Fibroblast of skin of right quadriceps (primary cell): ENCODE measurements at places on chromosomes 12 and 14.

DNA sequence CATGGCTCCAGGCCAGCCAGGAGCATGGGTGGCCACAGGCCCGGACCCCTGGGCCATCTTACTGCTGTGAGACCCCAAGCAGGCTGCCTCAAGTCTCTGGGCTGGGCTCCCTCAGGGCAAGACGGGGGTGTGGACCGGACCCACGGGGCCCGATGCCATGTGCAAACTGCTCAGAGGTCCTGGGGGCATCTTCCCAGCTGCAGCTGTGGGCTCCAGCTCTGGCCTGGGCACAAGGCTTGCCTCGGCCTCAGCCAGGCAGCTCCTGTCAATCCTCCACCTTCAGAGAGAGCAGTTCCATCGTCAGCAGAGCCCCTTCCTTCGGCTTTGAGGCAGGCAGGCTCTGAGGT lies 12.4 kb upstream of the GPR132 start:
- no peak for DNase-seq

DNA sequence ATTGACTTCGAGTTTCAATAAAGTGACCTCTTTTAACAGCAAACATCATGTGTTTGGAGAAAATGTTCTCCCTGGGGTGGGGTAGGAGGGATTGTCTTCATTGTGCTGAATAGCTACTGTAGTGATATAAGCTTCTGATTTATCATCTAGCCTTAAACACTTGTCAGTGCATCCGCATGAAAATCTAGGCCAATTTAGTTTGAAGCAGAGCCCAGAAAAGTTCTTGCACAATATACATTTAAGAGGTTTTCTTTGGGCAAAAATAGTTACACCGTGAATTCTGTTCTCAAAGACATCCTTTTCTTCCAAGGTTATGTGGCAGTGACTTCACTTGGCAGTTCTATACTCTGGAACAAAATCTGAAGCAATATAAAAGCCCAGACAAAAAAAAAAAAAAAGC lies 136.0 kb upstream of the IFNG-AS1 start:
- peak; percentile 73 for DNase-seq

- DNase-seq, result peak; percentile 58
Observed at GRCh38 chr12:120276734-120277133, 11.2 kb upstream of the PXN start.

DNA sequence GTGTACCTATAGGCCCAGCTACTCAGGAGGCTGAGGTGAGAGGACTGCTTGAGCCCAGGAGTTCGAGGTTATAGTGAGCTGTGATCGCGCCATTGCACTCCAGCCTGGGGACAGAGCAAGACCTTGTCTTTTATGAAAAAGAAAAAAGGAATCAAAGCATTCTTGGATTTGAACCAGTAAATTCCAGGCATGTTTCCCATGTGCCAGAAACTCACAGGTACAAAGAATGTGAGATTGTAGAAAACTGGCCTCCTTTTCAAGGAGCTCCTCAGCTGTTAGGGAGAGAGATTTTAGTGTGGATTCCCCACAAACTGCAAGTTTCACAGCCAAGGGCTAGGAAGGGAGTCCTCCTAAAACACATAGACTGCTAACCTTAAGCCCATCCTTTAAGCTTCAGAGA lies 95.0 kb downstream of the FOXN4 start:
- DNase-seq, result no peak

GRCh38 chr12:132940071-132940719 lies 15.9 kb downstream of the ZNF605 start:
- no peak for DNase-seq

DNA sequence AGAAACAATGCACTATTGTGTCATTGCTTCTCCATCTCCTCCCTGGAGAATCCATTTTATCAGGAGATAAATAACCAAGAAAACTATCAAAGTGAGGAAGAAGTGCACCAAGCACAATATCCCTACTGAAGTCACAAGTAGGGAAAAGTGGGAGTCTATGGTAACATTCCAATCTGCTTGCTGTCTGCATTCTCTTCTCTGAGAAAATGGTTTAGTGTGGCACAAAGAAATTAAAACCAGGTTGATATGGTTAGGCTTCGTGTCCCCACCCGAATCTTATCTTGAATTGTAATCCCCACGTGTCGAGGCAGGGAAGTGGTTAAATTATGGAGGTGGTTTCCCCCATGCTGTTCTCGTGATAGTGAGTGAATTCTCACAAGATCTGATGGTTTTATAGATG lies 209.7 kb downstream of the PRKD1 start:
- DNase-seq, result peak; percentile 45

DNA sequence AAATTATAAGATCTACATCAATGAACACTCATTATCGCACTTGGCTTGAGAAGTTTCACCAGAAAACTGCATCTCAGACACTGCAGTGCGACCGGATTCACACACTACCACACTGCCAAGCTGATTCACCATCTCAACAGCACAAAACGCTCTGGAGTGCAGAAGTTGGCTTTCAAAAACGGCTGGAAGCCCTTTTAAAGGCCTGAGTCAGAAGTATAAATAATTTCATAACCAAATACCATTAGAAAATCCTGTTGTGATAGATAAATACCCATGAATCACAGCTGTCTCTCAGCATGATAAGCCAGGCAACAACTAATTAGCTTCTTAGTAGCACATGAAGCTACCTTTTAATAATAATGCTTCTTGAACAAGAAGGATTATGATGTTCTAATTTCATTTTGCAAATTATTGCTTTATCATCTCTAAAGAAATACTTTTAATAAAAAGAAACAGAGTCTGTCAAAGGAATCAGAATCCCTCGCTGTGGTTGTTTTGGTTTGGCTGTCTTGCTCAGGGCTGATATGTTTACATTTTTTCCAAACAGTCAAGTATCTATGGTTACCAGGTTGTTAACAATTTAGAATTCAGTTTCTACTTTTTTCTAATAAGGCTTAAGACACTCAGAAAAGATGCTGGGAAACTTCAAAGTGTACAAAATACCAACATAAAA lies 51.2 kb downstream of the SLC2A13 start:
- peak; percentile 28 for DNase-seq

DNA sequence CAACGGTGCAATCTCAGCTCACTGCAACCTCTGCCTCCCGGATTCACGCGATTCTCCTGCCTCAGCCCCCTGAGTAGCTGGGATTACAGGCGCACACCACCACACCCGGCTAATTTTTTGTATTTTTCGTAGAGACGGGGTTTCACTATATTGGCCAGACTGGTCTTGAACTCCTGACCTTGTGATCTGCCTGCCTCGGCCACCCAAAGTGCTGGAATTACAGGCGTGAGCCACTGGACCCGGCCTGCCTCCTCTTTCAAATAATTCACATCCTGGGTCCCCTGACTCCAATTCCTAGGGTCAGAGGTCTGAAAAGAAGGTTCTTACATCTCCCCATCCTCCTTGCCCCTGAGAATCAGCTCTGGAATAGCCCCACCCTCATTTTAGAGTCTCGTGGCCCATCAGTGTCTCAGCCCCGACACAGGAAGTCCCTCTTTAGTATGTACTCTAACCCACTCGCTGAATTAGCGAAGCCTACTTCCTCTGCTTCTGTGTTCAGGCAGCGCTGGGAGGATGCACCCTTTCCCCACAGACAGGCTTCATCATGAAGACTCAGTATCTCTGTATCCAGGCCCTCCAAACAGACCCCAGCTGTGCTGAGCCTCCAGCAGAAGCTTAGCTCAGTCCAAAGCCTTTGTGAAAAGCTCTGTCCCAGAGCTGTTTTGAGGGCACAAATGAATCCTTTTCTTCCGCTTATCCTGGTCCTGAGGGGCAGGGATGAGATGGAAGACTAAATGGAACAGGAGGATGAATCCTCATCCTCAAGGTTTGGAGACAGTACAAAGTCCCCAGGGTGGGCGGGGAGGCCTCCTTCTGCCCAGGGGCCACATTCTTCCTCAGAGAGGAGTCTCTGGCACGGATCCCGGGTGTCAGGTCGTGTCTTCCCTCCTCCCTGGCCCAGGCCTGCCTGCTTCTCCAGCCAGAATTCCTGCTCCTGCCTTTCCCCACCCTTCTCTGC lies 3.5 kb downstream of the LPAR5 start:
- peak; percentile 27 for DNase-seq

GRCh38 chr12:112381406-112381882 lies 787 bp downstream of the HECTD4 start:
- no peak for DNase-seq

GRCh38 chr12:95304673-95305198 lies 87.1 kb downstream of the VEZT start:
- peak; percentile 48 for DNase-seq

GRCh38 chr12:53500142-53500775 lies 824 bp upstream of the TARBP2 start:
- peak; percentile 65 for DNase-seq

DNA sequence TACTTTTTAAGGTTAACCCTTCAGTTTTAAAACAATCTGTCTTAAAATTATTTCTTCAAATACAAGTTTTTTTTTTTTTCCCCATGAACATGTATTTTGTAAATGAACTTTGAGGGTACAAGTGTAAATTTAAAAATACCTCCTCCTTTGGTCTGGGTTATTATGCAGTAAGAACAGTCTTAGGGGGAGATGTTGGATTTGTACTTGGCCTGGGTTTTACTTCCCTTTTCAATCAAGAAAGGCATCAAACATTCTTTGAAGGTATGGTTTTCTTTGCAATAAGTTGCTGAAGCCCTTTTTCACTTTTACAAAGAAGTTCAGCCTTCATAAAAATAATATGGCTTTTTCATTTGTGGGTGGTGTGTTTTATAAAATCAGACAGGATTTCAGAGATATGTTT lies 20.5 kb downstream of the WBP11 start:
- DNase-seq, result no peak

- DNase-seq, result no peak
Observed at GRCh38 chr12:52156311-52156710, 35.5 kb downstream of the KRT80 start.

GRCh38 chr12:639566-639965 lies 23.7 kb downstream of the NINJ2 start:
- DNase-seq, result no peak

DNA sequence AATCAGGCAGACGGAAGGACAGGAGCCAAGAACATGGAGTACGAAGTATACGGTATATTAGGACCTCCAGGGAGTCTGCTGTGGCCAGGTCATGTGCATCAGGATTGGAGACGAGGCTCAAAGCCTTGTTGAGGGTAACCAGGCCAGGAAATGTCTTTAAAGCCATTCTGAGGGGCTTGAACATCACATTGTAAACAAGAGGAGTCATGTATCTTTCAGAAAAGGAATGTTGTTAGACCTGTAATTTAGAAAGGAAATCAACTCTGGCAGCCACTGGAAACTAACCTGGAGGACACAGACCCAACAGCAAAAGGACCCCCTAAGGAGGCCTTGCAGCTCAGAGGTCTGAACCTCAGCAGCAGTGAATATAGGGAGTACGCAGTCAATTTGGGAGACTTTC lies 7.5 kb downstream of the MAP3K9 start:
- no peak for DNase-seq

GRCh38 chr14:21913759-21914158 lies 240.1 kb upstream of the OR4E1 start:
- DNase-seq, result peak; percentile 35

GRCh38 chr14:56664811-56665421 lies 85.3 kb downstream of the TMEM260 start:
- DNase-seq, result no peak

- DNase-seq, result no peak
Observed at GRCh38 chr12:121781484-121781997, 11.9 kb downstream of the RHOF start.

GRCh38 chr12:27771481-27772327 lies 8.3 kb upstream of the KLHL42 start:
- DNase-seq, result no peak

- no peak for DNase-seq
Observed at GRCh38 chr12:122363782-122364181, 58.7 kb downstream of the CLIP1 start.

DNA sequence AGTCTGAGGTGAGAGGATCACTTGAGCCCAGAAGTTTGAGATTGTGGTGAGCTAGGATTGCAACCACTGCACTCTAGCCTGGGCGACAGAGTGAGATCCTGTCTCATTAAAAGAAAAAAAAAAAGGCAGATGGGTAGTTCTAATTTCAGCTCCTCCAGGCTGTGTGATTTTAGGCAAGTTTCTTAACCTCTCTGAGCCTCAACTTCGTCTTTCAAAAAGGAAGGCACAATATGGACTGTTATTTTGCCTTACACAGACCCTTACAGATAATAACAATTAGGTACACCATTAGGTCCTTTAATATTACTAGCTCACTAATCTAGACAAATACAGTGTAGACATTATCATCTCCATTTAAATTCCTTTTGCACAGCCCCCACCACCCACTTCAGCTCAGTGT lies 4.8 kb upstream of the CCDC177 start:
- DNase-seq, result no peak

DNA sequence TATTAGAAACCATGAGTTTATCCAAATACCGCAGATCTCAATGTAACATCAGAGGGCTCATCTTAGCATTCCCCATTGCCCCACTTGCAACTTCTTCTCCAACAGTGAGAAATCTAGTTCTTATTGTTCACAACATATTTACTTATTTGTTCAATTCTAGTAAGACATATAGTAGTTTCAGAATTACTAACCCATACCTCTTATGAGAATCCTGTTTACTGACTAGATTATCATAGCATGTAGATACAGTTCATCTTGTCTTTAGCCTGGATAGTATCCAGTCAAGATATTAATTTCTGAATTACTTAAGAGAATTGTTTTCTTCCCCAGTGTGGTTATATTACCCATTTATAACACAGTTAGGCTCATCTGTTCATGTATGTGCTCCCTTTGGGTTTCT lies 80.6 kb downstream of the NIN start:
- no peak for DNase-seq

DNA sequence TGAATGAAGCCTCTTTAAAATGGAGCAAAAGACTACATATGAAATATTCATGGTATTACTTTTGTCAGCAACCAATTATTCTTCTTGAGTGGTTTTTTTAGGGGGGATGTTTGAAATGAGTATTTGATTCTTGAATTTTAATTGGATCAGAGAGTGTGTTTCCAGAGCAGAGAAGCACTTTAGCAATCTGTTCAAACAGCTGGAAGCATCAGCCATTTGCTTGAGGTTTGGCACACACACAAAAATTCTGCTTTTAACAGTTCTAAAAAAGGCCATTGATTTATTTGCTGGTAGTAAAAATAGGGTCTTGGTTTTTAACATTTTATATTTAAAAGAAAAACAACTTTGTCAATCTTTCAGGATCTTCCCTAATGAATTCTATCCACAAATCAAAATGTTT lies 292.7 kb downstream of the LRFN5 start:
- DNase-seq, result peak; percentile 53

- DNase-seq, result peak; percentile 31
Observed at GRCh38 chr12:68222326-68222725, 3.3 kb downstream of the IL26 start.

DNA sequence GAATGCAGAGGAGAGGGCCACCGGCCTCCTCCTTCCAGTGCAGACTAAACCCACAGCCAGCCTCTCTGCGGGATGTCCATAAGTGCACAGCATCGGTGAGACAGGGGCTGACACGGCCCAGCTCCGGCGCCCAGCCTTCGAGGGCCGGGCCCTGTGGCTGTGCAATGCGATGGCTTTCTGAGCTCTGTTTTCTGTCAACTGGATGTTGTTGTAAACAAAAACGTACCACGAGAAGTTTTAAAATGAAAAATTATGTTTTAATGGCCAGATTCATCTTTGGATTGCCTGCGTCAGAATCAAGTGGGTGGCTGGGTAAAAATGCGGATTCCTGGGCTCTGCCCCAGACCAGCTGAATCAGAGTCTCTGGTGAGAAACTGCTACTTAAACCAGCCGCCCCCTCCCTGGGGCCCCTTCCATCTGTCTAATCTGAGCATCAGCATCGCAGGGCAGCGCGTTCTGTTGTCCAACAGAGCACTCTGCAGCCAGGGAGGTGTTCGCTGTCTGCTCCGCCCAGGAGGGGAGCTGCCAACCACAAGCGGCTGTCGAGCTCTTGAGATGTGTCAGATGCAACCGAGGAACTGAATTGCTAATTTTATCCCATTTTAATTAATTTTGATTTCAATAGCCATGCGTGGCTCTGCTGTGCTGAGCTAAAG lies 133.4 kb downstream of the RFLNA start:
- DNase-seq, result peak; percentile 79

GRCh38 chr14:104865631-104866441 lies 768 bp downstream of the CEP170B start:
- peak; percentile 64 for DNase-seq
